ENCODE measurements at places on chromosomes 16 and 17.

GRCh38 chr16:56241596-56241995 lies 50.3 kb downstream of the GNAO1 start:
- DNase-seq, result no peak

- no peak for DNase-seq
Observed at GRCh38 chr16:23699100-23699499, 13.9 kb downstream of the ERN2 start.

GRCh38 chr17:27430882-27431491 lies 25.3 kb upstream of the KSR1 start:
- DNase-seq, result no peak

DNA sequence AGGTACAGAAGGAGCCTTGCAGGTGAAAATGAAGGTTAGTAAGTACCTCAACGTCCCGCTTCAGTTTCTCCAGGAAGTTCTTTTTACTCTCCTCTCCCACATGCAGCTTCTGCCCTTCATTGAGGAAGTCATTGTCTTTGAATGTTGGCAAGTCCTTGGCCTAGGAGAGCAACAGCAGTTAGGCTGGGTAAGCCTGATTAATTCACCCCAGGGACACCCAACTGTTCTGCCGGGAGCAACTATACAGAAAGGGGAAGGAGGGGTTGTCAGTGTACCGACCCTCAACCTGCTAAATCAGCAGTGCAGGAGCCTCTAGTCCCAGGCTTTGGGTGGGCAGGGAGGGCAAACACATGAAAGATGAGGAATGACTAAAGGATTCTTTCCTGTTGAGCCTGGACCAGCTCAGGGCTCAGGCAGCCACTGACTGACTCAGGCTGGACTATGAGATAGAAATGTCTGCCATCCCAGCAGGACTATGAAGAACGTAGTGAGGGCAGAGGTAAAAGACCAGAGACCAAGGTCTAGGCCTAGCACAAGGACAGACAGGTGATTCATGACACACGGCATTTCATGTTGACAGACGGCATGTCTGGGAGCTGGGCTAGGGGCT lies 21.6 kb downstream of the PIP4K2B start:
- DNase-seq, result no peak

DNA sequence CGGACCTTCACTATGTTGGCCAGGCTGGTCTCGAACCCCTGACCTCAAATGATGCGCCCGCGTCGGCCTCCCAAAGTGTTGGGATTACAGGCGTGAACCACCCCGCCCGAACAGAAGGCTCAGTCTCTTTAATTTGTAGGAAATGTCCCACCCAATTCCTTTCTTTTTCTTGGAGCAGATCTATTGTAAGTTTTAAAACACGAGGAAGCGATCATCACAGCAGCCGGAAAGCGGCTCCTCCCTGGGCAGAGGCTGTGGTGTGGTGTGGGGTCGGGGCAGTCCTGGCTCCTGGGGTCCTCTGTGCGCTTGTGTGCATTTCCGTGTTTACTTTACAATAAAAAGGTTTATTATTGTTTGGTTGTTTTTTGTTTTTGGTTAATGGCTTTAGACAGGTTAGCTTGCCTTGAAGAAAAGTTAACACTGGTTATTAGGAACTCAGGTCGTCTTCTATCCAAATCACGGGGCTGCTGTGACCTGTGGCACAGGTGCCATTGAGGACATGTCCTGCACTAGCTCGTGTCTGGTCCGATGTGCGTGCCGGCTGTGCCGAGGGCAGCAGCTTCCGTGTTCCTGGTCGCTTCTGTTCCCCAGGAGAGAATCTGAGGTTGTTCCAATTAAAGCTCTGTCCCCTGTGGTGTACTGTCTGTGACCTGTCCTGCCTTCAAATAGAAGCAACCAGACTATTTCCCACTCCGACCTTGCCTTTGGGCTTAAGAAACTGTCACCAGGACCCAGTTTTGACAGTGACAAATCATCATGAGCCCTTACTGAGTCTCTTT lies 83.1 kb downstream of the SEC14L1 start:
- no peak for DNase-seq

Data from non-pigmented ciliary epithelial cell (primary cell).